Stimulated activated CD8-positive, alpha-beta memory T cell treated with anti-CD3 and anti-CD28 coated beads, Interleukin-7, amount 100 ng/mL, for 48 hours (primary cell): ENCODE measurements at places on chromosomes 12 and 14.
A peak's percentile ranks its signal among the peaks of the same experiment; 100 is the strongest.

- no peak for DNase-seq
Measured at GRCh38 chr14:62144863-62145262, 382.6 kb downstream of the SNAPC1 start.

DNA sequence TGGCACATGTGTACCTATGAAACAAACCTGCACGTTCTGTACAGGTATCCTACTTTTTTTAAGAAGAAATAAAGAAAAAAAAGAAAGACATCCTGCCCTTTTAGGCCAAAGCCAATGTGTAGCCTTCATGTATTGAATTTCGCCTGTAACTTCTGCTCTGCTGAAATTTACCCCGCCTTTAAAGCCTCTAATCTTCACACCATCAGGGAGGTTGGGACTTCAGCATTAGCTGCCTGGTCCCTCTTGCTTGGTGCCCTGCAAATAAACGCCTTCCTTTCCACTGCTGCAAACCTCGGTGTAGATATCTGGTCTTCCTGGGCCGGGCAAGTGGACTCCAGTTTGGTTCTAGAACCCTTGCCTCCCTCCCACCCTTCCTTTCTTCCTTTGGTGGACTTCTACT is 2.6 kb upstream of the KRT71 start:
- no peak for DNase-seq

GRCh38 chr12:52200086-52200780 is 8.4 kb upstream of the KRT80 start:
- no peak for DNase-seq

GRCh38 chr12:133083345-133083744 is 2.6 kb downstream of the ZNF140 start:
- DNase-seq, result no peak

- DNase-seq, result no peak
Measured at GRCh38 chr12:94802796-94803195, 152.4 kb upstream of the TMCC3 start.

- DNase-seq, result peak; percentile 46
Measured at GRCh38 chr12:53499266-53500141, at the start of gene MAP3K12. Gene MAP3K12 (minus strand): TSS chr12:53499458. CDS start chr12:53487391, 12,067 bp downstream.

- no peak for DNase-seq
Measured at GRCh38 chr14:88929656-88930436, 105.4 kb downstream of the TTC8 start.

DNA sequence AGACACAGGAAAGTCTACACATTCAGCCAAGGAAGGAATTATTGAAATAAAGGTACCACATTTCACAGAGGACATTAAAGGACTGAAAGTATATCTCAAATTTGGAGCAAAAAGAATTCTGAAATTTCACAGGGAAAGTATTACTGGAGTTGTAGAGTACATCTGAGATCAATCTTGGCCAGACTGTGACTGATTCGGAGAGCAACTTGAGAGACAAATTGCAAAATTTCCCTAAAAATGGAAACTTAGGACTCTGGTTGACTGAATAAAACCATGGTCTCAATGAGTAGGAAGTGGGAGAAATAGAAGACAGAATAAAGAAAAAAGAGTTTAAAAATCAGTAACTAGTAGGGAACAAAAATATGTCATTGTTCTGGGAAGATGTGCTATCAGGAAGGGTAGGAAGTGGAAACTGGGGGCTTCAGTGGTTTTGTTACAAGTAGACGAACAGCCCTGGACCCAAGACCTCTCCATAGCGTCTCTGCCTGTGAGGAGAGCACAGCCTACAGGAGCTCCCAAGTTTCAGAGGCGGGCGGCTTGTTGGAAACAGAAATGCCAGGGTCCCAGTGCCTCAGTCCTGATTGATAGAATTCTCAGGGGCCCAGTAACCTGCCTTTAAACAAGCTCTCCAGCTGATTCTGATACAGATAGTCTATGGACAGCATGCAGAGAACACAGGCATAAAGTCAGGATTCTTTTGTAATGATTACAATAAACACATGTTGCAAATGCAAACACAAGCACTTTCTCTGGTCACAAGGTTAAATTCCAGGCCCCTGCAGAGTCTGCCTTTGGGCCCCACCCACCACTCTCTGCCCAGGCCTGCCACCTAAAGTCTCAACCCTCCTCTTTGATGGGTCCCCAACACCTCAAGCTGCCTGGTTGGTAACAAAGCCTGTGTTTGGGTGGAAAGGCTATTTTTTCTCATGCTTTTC is 63.1 kb downstream of the BBS10 start:
- no peak for DNase-seq

GRCh38 chr12:68880660-68881325 is 52.2 kb downstream of the CPM start:
- DNase-seq, result no peak

- no peak for DNase-seq
Measured at GRCh38 chr12:51442324-51442723, 17.7 kb downstream of the SLC4A8 start.

GRCh38 chr12:44118946-44119345 is 283.1 kb downstream of the TMEM117 start:
- no peak for DNase-seq

- DNase-seq, result no peak
Measured at GRCh38 chr12:117041798-117042170, 57.4 kb downstream of the TESC start.

GRCh38 chr12:104060791-104061190 is 3.5 kb upstream of the HCFC2 start:
- DNase-seq, result no peak
